ENCODE measurements at places on chromosomes 13 and 19.

- peak; percentile 2 for DNase-seq
Observed at GRCh38 chr19:44113784-44114390, 688 bp downstream of the ZNF225 start.

- DNase-seq: no peak
Observed at GRCh38 chr19:3792114-3792513, 5.9 kb upstream of the MATK start.

GRCh38 chr19:46466536-46467196 lies 4.7 kb downstream of the PNMA8A start:
- DNase-seq: peak; percentile 24

DNA sequence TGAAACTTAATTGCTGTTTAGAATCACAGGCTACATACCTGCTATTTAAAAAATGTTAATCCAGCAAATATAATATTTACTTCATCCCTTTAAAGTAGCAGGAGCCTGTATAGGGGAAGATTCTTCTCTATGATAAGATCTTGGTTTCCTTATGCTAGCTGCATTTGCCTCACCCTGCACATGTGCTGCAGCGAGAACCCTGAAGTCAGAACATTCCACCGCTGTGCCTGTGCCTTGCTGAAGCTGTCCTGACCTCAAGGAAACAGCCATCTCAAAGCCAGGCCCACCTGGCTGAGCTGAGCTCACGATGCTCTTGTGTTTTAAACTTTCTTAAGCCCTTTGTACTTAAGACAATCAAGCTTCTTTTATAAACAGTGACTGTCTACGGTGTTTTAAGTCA lies 355.0 kb upstream of the PCDH20 start:
- no peak for DNase-seq

DNA sequence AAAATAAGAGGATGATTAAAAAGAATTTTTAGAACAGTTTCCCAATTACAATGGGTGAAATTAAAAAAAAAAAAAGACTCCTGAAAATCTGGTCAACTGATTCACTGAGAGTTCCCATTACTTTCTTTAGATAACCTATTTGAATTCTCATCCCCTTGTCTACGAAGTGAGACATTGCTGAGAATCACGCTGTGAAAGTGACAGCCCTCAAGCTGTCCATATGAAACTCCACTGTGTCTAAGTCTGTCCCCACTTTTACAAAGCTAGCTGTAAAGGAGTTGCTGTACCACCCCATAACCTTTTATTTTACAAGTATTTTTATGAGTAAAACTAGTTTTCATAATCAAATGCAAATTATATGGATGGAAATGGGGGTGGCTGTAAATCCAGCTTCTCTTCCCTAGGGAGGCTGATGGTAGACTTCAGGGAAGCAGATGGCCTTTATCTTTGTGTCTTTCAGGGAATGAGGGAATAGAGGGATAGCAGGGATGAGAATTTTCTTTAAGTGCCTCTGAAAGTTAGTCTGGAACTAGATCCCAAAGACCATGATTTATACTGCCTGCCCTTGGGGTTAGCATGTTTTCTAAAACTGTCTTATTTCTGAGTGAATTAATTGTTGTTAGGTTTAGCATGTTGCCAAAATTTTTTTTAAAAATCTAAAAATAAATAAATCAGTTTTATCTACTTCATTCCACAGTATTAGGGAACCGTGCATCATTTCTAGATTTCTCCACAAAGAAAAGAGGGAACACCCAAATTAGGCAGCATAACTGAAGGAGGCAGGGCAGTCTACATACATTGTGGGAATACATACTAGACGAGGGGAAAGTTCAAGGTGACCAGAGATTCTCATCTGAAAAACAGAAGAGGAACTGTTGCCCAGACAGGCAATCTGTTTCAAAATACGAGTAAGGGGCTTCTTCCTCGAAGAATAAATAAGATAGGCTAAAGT lies 1219.1 kb downstream of the UQCRFS1 start:
- DNase-seq: no peak

- DNase-seq: no peak
Observed at GRCh38 chr19:13015361-13016223, 20.3 kb downstream of the NFIX start.

GRCh38 chr13:21608961-21609360 lies 5.0 kb upstream of the MICU2 start:
- DNase-seq: no peak

GRCh38 chr19:23800271-23800670 lies 41.6 kb upstream of the ZNF681 start:
- no peak for DNase-seq

DNA sequence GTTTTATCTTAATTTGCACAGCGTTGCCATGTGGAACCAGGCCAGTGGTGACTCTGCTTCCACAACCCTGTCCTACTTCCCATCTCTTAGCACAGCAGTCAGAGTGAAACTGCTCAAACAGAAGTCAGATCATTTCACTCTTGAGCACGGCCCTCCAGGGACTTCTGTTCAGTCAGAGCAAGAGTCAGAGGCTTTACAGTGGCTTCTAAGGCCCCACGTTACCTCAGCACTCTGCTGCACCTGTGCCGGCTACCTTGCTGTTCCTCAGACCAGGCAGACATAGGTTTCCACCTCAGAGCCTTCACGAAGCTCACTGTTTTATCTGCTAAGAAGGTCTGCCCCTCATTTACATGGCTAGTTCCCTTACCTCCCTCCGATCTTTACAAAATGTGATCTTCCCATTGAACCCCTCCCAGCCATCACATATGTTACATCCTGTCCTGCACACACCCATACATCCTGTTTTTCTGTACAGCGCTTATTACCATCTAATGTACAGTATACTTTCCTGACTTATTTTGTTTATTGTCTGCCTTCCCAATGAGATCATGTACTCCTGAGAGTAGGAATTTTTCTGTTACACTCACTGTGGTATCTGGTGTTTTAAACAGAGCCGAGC lies 41.6 kb downstream of the TM9SF2 start:
- no peak for DNase-seq

DNA sequence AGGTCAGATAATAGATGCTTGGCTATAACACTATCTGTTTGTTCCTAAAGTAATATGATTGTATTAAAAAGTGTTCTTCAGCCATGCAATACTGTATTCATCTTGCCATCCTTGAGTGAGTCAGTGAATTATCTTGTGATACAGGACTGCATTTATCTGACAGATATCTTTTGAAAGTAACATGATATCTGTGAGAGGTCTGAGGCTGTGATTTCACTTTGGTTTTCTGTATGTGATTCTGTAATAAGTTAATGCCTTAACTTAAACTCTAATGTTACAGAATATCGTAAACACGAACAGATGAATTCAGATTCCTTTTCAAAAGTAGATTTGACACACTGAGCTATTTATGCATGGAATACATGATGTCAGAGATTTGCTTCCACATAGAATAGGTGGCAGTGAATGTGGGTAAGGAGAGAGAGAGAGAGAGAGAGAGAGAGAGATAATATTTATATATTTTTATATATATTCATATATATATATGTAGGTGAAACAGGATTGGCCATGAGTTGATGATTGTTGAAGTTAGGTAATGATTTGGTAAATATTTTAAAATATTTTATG lies 97.9 kb upstream of the RNF113B start:
- DNase-seq: no peak

DNA sequence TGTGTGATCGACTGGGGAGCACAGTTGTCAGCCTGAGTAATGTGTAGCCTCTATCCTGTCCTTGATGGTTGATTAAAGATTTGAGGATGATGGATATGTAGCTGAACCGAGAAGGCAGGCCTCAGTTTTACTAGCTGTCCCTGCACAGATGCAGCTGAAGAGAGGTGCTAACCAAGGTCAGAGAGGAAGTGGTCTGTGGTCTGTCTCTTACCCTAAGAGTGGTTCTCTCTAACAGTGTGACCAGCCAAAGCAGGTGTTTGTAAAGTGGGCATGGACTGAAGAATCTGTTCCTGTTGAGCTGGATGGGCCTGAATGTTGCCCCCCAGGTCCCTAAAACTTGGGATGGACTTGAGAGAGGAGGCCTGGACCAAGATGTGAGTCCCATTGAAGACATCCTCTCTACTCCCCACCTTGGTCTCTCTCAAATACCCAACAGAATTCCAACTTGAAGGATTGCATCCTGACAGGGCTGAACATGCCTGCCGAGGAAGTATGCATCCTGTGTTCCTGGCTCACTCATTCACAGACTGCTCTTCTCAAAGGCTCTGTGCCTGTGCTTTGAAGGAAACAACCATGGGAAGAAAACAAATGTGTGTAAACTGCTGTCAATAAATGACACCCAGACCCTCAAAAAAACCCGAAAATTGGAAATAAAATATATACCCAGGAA lies 223.8 kb downstream of the MAB21L1 start:
- no peak for DNase-seq

DNA sequence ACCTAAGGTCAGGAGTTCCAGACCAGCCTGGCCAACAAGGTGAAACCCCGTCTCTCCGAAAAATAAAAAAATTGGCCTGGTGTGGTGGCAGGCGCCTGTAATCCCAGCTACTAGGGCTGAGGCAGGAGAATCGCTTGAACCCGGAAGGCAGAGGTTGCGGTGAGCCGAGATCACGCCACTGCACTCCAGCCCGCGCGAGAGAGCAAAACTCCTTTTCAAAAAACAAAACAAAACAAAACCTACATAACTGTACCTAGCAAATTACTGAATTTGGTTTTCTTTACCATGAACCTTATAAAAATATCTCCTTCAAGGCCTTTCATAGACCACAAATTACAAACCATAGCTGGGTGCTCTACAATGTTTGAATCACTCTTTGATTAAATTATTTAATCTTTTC lies 760 bp downstream of the ZNF91 start:
- peak; percentile 50 for DNase-seq

- no peak for DNase-seq
Observed at GRCh38 chr13:51588406-51588949, 4.2 kb downstream of the WDFY2 start.

- DNase-seq: peak; percentile 14
Observed at GRCh38 chr13:19607523-19608078, 25.9 kb upstream of the MPHOSPH8 start.

GRCh38 chr13:98571955-98572662 lies 4.8 kb downstream of the STK24 start:
- peak; percentile 55 for DNase-seq

DNA sequence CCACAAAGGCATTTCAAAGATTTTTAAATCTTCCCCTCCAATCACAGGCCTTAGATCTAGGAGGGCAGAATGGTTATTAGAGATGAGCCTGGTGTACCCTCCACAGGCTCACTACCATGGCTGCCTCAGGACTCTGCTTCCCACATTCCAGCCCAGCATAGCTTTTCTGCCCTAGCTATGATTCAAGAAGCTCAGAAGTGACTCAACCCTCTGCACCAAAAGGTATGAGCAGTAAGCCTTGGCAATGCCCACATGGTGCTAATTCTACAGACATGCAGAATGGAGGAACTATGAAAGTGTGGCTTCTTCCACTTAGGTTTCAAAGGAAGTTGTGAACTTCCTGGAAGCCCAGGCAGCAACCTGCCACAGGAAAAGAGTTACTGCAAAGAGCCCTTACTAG lies 786.2 kb downstream of the SLITRK6 start:
- DNase-seq: no peak

- no peak for DNase-seq
Observed at GRCh38 chr19:15464394-15465385, at the start of gene RASAL3. Gene RASAL3 (minus strand): TSS chr19:15464544. CDS start chr19:15464358, 186 bp downstream.

DNA sequence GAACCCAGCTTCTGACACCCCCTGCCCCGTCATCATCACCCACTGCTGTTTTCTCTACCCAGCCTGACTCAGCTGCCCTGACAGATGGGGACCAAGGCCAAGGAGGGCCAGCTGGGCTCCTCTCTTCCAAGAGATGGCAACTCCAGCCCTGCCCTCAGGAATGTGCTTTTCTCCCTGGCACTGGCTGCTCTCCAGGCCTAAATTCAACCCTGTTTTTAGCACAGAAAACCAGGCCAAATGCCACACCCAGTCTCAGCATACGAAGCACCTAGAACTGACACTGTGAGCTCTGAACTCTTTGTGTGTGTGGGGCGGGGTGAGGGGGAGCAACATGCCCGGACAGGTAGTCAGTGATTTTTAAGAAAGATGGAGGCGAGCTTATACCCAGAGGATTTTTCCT lies 23.4 kb upstream of the IGFL1 start:
- no peak for DNase-seq

GRCh38 chr19:5850189-5850588 lies 1.1 kb downstream of the FUT3 start:
- peak; percentile 29 for DNase-seq

- peak; percentile 2 for DNase-seq
Observed at GRCh38 chr19:44024900-44025216, 321 bp upstream of the ZNF222 start.

DNA sequence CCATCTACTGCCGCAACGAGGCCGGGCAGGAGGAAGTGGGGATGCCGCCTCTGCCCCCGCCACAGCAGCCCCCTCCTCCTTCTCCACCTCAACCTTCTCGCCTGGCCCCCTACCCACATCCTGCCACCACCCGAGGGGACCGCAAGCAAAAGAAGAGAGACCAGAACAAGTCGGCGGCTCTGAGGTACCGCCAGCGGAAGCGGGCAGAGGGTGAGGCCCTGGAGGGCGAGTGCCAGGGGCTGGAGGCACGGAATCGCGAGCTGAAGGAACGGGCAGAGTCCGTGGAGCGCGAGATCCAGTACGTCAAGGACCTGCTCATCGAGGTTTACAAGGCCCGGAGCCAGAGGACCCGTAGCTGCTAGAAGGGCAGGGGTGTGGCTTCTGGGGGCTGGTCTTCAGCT lies 3.4 kb upstream of the NUP62 start:
- DNase-seq: no peak

GRCh38 chr13:23578411-23579071 lies 8.3 kb downstream of the TNFRSF19 start:
- peak; percentile 83 for DNase-seq

GRCh38 chr19:39167461-39168257 lies 29.1 kb upstream of the NCCRP1 start:
- no peak for DNase-seq

GRCh38 chr19:57506163-57506562 lies 6.4 kb downstream of the ZNF773 start:
- DNase-seq: no peak

- DNase-seq: no peak
Observed at GRCh38 chr13:94711561-94712286, 621 bp downstream of the SOX21 start.

GRCh38 chr13:90315061-90315460 lies 1032.4 kb upstream of the MIR17HG start:
- DNase-seq: no peak

- DNase-seq: no peak
Observed at GRCh38 chr13:33003458-33004019, 12.7 kb upstream of the KL start.

GRCh38 chr19:49474542-49474924 lies 518 bp downstream of the FLT3LG start:
- DNase-seq: no peak

DNA sequence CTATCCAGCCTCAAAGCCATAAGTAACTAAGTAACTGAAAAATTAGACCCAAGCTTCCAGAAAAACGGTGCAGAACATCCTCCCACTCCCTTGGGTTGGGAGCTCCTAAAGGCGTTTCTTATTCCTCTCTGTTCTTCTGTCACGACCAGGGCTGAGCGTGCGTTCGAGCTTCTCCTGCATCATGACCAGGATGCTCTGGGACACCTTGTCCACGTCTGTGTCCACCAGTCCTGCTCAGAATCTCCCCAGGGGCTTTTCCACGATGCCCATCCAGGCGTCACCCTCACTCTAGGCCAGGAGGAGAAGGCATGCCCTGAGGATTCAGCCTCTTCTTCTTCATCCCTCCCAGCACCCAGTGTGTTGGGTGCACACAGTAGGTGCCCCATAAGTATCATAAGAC lies 37.8 kb upstream of the GAS6 start:
- DNase-seq: no peak
